RPMI7951 (cell line): ENCODE measurements at places on chromosomes 2 and 18. TPM values are rescaled to one million over a fixed set of nuclear protein-coding genes. Genes with fewer than 3 reads are reported as not detected.

Gene TMEM200C
- total RNA-seq = not detected in 2 replicates

GRCh38 chr2:232393556-232393955 is 13.1 kb upstream of the ALPG start:
- DNase-seq = no peak

Gene ATP6V1B1
- 0.68 and 2.8 TPM in 2 replicates for total RNA-seq

DNA sequence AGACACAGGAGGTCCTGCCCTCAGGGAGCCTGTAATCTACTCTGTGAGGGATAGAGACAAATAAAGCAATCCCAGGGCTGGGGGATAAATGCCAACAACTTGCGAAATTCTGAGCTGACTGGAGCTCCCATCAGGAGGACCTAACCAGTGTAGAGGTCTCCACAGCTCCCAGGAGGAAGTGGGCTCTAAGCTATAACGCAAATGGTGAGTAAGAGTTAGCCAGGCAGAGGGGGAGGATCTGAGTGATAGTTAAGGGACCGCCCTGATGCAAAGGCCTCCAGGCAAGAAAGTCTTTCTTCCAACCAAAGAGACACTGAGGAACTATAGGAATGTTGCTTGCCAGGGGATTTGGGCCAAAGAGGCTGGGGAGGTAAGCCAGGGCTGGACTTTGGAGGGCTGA is 16.0 kb upstream of the ZNF532 start:
- DNase-seq = peak; percentile 78

Gene IL36G
- total RNA-seq = 0.24 and 0.59 TPM in 2 replicates

Gene DSC2
- total RNA-seq = not detected in 2 replicates

Gene TMEM17
- 3.2 and 3.5 TPM in 2 replicates for total RNA-seq

DNA sequence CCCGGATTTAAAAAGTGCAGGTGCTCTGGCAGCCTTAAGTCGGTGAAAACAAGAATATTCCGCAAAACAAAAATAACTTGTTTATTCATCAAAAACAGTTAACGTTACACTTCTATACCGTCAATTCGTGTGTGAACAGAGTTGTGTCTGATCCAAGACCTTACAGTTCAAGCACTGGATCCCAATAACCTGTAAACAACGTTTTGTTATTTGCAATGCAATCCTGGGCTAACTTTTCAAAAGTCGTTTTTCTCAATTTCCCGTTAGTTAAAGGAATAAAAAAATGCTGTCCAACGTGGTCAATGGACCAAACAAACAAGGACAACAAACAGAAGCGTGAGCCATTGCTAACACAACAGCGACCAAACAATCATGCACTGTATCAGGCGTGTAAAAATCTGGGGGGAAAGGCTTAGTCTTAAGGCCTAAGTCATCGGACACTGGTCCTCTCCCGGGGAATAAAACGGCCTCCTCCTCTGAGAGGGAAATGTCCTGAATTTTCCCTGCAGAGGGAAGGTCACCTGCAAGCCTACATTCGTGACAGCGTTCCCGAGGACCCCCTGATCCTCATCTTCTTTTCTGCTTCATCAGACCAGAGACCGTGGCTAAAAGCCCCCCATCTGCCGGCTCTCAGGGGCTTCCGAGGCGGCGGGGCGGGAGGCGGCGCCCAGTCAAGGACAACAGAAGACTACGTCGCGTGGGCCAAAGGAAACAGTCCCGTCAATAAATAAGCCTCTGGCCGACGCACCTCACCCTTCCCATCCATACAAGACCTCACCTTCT is 490 bp downstream of the NDUFS1 start:
- peak; percentile 28 for DNase-seq

DNA sequence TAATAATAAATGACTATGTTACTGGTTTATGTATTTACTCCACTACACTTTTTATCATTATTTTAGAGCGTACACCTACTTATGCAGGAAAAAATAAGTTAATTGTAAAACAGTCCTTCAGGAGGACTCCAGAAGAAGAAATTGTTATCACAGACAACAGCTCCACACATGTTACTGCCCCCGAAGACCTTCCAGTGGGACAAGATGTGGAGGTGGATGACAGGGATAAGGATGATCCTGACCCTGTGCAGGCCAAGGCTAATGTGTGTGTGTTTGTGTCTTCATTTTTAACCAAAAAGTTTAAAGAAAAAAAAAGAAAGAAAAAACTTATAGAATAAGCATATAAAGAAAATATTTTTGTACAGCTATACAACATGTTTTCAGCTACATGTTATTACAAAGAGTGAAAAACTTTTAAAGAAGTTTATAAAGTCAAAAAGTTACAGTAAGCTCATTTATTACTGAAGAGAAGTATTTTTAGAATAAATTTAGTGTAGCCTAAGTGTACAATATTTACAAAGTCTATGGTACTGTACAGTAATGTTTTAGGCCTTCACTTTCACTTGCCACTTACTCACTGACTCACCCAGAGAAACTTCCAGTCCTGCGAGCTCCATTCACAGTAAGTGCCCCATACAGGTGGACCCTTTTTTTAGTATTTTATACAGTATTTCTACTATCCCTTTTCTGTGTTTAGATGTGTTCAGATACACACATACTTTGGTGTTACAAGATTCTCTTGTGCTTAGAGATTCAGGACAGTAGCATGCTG is 7.5 kb downstream of the TGFBRAP1 start:
- DNase-seq = no peak

DNA sequence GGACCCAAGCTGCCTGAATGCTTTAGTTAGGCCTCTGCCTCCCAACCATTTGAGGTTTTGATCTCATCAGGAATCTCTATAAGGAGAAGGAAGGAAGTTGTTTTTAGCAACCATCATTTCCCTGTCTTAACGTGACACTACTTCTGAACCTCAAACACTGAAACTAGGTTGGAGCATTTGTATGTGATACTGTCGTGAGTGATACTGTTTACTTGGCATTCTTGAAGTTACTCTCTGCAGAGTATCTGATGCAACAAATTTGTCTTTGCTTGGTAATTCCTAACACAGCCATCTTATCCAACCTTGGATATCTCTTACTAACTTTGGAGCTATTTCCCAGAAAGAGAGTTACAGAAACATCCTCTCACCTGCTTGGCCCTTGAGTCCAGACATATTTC is 22.1 kb downstream of the TTLL4 start:
- no peak for DNase-seq

Gene NCKAP5
- total RNA-seq = 0.49 and 1.1 TPM in 2 replicates

Gene IL1B
- total RNA-seq = 57.5 and 71.6 TPM in 2 replicates

DNA sequence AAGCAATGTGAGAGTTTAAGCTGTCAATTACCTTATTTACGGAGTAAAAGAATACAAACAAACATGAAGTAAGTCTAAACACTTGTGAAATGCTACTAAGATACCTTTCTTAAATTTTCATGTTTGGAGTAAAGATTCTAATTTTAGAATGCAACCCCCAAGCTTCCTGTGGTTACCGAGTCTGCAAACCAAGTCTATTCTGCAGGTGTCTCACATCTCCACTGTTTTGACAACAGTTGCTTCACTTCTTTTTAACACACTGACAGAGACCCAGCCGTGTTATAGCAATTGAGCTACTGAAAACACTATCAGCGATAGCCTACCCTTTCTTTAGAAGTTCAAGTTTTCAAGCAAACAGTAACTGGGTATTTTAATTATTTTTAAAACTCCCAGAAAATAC is 608.3 kb downstream of the ERBB4 start:
- no peak for DNase-seq

- no peak for DNase-seq
Observed at GRCh38 chr2:191804766-191805165, 42.1 kb downstream of the CAVIN2 start.

Gene LINC00305
- not detected in 2 replicates for total RNA-seq

DNA sequence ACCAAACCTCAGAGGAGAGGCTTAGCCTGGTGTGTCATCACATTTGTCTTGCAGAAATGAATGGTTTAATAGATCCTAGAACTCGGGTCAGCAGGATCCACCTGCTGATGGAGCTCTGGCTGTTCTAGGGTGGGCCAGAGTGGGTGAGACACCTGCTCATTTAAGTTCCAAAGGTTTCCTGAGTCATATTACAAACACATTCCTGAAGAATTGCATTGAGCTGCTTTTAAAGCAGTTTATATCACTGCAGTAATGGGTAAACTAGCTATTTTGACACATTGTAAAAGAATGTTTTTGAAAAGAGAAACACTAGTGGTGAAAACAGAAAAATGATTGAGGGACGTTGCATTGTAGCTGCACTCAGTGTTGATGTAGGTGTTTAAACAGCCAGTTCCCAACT is 175.3 kb upstream of the TCF4 start:
- DNase-seq = peak; percentile 31

DNA sequence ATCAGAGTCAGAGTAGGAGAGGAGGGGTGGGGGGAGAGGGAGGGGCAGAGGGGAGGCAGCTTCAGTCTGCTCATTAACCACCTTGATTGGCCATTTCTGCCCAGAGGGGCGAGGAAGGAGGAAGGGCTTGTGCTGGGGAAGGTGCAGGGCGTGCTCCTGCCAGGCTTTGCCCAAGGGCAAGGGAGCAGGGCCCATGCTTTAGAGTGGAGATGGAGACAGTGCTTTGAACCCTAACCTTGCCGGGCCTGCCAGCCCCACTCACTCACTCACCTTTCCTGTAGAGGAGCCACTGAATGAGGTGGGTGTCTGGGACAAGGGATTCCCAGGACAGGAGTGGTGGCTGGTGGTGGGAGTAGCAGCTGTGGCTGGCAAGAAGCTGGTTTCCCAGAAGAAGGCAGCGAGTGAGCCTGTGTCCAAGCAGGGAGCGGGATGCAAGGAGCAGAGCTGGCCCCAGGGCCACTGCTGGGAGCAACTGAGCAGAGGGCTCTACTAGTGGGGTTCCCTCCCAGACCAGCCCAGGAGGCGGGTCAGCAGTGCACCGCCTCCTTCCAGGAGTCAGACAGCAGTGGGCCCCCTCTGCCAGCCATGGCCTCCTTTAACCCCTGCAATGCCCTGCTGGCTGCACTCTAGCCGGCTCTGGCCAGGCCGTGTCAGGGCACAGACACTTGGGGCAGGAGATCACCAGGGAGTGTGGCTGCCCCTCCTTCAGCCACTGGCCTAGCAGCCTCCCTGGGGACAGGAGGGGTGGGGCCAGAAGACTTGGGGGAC is 3.6 kb upstream of the RUFY4 start:
- DNase-seq = no peak

Gene ASB18
- not detected in 2 replicates for total RNA-seq

DNA sequence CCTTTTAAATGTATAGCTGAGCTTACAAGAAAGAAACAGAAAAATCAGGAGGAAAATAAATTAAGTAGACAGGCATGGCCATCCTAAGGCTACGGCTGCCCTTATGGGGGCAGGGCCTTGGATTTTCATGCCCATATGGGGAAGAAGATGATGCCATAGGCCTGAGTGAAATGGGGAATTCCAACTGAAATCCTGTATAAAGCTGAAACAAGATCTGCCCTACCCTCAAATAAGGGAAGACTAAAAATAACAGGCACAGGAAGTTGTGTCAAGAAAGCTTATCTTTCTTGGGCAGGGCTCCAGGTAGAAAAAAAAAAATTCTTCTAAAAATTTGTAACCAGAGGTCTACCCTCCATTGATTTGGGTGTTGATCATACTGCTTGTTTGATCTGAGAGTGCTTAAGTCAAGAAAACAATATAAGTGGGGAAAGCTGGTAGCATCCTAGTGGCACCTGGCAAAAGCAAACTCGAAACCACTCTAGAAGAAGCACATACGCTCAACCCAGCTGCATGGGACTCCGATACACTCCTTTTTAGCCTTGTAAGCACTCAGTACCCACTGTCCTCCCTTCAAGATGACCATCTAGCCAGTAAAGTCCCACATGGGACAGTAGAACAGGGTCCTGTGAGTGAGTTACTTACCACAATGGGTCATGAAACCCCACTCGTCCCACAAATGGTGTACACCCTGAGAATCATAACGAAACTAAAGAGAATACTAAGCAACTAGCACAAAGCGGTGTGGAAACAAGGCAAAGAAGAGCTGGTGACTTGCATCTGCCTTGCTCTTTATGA is 22.3 kb downstream of the DNAH7 start:
- DNase-seq = peak; percentile 86

Gene GALR1
- total RNA-seq = not detected in 2 replicates

DNA sequence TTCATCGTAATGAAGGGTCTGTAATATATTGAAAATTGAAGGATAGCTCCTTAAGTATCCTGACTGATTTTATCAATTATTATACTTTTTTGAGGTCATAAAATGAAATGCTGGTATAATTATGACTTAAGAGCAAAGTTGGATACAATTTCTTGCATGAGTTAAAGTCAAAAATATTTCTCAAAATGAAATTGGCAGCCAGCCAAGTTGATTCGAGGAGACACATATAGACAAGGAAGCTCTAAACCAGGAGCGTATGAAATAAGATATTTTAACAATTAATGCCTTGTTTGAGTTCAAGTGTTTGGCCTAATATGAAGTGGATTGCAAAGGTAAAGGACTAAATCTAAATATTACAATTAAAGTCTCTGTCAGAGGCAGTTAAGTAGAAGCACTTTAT is 260.4 kb upstream of the DSEL start:
- DNase-seq = no peak

DNA sequence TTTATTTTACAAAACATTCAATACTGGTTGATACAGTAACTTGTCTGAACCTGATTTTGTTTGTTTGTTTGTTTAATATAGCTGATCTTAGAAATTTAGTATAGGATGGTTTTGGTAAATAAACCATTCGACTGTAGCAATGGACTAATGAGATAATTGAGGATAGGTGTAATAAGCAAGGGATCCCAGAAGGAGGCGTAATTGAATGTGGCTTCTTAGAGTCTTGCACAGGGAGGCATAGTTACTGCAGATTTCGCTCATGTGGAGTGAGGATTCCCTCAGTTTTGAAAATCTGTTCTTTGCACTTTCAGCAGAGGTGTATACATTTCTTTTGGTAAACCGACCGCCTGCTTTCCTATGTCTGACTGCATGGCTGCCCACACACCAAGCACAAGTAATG is 709.6 kb downstream of the SOCS6 start:
- DNase-seq = peak; percentile 10

- DNase-seq = peak; percentile 16
Observed at GRCh38 chr18:77702686-77703085, 453.0 kb downstream of the GALR1 start.

- DNase-seq = no peak
Observed at GRCh38 chr2:98729652-98730051, 1.3 kb downstream of the MGAT4A start.

DNA sequence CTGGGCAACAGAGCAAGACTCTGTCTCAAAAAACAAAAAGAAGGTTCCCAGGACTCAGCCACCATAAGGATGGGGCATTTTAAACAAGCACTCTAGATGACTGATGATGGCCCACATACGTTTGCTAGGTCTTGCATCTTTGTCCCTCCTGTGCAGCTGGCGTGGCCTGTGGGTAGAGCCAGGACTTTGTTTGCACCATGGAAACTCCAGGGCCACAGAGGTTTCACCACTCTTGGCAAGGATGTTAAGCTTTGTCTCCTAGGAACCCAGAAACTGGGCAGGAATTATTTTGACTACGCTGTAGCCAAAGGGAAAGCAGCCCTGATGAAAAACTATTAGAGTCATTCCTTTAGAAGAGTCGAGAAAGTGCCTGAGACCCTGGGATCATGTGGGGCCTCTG is 75.3 kb upstream of the STPG4 start:
- peak; percentile 68 for DNase-seq

Gene ST6GAL2
- 28.6 and 34.7 TPM in 2 replicates for total RNA-seq

Gene MAB21L4
- total RNA-seq = not detected in 2 replicates

DNA sequence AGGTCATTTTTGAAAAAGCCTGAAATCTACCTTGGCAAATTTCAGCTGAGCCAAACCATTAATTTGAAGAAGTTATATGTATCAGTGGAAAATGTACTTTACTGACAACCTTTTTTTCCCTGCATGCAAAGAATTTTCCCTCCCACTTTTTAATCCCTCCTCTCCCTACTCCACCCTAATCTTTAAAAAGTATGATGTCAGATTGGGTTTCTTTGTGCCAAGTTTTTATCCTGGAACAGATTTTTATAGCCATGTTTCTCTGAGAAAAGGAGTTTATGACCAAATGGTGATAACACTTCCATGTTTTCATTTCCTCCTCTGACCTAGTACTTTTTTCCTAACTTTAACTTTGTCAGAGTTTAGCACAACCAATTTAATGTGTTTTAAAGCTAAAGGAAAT is 250.3 kb upstream of the FOSL2 start:
- no peak for DNase-seq
